Putamen (tissue), 1 donor: ENCODE measurements at places on chromosomes 2 and 18.
A peak's percentile ranks its signal among the peaks of the same experiment; 100 is the strongest.

- no peak for DNase-seq
Measured at GRCh38 chr18:9353596-9353995, 19.0 kb downstream of the TWSG1 start.

- peak; percentile 53 for DNase-seq
Measured at GRCh38 chr2:636641-637405, 40.4 kb downstream of the TMEM18 start.

GRCh38 chr2:99857372-99857771 lies 285.0 kb downstream of the AFF3 start:
- DNase-seq, result no peak

DNA sequence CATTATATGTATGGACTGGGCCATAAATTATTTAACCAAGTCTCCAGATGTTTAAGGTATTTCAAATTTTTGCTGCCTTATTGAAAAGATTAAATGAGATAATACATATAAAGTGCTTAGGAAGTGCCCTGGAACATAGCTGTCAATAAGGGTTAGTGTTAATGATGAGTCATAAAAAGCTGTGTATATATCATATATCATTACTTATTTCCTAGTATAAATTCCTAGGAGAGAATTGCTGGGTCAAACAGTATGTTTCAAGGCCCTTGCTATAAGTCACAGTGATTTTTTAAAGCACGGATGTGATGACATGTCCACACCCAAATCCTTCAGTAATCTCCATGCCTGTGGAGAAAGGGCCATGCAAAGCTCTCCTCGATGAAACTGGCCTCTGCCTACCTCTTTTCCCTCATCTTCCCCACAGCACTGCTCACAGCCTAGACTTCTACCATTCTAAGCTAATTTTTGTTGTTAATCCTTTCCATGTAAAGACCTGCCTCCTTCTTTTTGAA lies 8.5 kb downstream of the ZNF2 start:
- no peak for DNase-seq

- DNase-seq, result no peak
Measured at GRCh38 chr2:11930211-11930761, 183.9 kb downstream of the LPIN1 start.

DNA sequence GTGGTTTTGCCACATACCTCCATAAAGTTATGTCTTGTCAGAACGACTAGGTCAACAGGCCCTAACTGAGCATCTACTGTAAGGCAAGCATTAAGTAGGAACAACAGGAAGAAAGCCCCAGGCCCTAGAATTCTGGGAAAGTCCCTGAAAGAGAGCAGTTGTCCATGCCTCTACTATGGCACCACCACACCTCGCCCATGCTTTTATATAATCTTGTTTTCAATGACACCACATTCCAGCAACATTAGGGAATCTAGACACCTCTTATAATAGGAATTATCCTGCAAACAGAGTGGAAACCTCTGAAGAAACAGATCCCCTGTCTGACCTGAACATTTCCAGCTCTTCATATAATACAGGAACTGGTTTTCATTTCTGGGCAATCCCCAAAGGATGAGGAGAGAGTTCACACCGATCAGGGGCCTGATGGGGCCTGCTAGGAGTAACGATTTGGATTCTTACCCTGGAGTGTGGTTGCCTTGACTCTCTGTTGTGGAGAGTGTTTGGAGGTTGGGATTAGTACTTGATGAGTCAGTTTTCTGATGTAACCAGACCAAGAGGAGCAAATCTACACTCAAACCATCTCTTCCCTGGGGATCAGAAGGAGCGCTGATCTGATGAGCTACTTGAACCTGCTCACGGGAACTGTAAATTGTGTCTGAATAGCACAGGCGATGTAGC lies 31.9 kb upstream of the CEP68 start:
- DNase-seq, result no peak

GRCh38 chr2:67927501-67927900 lies 135.3 kb downstream of the C1D start:
- DNase-seq, result no peak

GRCh38 chr2:28602751-28603639 lies 107.1 kb downstream of the PLB1 start:
- DNase-seq, result no peak

DNA sequence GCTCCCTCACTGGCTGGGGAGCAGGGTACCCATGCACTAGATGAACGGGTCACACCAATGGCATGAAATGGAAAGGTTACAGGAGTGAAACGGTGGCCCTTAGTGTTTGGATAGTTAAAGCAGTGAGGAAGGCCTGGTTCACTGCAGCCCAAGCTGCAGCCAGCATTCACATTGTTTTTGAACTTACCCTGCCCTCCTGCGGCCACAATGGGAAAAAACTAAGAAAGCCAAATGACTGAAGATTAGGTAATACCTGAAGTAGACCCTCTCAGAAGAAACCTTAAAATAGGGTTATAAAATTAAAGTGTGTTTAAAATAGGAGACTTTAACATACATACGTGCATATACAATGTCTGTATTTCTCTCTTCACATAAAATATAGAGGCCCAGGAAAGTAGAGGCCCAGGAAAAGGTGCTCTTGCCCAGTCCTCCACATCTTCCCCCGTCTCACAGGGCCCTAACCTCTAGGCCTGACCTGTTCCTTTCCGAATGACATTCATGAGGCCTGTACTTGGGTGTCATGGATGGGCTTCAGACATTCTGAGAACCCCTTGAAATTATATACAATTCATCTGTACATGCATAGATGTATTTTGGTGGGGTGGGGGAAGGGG lies 33.3 kb downstream of the DOK1 start:
- peak; percentile 52 for DNase-seq
